ENCODE measurements at places on chromosomes 5 and 9.

DNA sequence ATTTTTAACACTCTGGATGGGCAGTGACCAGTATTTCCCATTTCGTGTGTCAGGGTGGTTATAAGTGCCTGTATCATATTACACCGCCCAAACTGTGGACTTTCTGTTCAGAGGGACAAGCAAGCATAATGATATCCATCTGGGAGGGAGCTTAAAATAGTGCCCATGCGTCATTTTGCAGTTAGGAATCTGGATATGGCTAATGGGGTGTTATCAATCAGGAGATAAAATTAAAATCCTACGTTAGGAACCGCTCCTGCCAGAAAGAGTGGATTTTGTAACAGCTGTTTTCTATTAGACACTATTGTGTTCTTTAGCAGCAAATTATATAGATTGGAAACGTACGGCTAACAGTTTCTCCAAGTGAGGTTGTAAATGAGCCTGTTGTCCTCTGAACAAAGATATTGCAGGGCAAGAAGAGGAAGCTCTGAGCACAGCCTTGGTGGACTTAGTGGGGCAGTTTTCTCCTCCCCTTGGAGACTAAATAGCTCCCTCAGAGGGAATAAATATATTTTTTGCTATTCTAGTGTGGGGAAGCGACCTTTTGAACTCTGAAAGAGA lies 160.4 kb downstream of the SPATA31D1 start:
- H3K36me3 ChIP-seq, result no peaks in the 10 kb centered on the region
- H3K27ac ChIP-seq, result peak overlapping the region; percentile 82
- DNase-seq, result no peak
- peaks cover 25% of the 10 kb centered on the region for H3K4me1 ChIP-seq
- no peaks in the 10 kb centered on the region for H3K27me3 ChIP-seq
- H3K4me3 ChIP-seq, result peak overlapping the region; percentile 45

DNA sequence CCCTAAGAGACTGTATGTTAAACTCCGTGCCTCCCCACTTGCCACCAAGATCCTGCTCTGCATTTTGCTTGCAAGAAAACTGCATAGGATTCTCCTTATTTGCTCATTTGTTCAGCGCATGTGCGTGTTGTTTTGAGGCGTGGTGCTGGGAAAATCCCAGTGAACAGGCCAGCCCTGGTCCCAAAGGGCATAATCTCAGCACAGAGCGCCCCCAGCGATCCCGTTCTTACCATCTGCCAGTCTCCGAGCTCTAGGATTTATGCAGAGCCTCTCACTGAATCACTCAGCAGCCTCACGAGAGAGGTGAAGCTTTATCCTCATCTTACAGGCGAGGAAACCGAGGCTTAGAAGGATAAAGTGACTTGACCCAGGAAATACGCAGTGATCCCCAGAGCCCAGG lies 11.5 kb downstream of the PRRX2 start:
- peaks cover 5% of the 10 kb centered on the region for H3K4me1 ChIP-seq
- H3K27ac ChIP-seq, result no peak overlapping the region
- no peak overlapping the region for H3K4me3 ChIP-seq
- DNase-seq, result no peak

DNA sequence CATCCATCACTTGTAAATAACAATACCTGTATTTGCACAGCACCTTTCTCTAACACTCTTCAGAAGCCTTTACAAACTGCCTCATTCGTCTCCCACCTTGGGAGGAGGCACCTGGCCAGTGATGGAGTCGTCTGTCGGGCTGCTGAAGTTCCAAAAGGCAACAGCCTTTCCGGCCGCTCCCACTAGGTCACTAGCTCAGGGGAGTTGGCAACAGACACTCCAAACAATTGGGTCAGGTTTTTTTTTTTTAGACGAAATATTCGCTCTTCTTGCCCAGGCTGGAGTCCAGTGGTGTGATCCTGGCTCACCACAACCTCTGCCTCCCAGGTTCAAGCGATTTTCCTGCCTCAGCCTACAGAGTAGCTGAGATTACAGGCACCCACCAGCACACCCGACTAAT lies 4.0 kb downstream of the DAP start:
- DNase-seq, result no peak
- no peak overlapping the region for H3K4me3 ChIP-seq
- H3K27me3 ChIP-seq, result no peaks in the 10 kb centered on the region
- peaks cover 13% of the 10 kb centered on the region for H3K36me3 ChIP-seq
- H3K4me1 ChIP-seq, result peaks cover 30% of the 10 kb centered on the region

DNA sequence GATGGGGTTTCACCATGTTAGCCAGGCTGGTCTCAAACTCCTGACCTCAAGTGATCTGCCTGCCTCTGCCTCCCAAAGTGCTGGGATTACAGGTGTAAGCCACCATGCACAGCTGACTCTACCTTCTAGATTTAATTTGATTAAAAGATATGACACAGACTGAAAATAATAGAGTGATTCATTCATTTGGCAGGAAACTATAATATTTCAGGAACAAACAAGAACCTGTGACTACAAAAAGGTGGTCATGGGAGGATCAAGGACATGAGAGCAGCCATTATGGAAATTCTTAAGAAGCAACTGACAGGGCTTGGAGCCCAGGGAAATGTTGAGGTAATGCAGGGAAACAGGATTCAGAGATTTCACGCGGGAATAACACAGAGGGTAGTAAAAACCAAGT lies 265.5 kb upstream of the DAP start:
- no peak overlapping the region for H3K27ac ChIP-seq
- no peaks in the 10 kb centered on the region for H3K27me3 ChIP-seq
- H3K36me3 ChIP-seq, result peaks cover 29% of the 10 kb centered on the region
- no peak for DNase-seq
- no peaks in the 10 kb centered on the region for H3K4me1 ChIP-seq

DNA sequence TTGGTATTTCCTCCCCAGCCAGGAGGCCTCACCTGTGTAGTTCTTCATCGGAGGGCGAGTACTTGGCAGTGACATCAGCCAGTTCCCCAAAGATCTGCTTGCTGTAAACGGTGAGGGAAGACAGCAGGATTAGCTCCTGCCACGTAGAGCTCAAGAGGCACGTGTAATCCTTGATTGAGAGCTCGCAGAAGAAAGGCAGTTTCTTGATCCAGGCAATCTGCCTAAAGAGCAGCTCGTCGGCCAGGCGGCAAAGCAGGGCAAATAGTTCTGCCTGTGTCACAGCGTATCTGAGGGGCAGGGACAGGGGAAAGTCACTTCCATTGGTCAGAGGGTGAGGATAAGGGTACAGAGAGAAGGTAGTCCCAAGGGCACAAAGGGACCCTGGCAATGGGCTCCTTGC lies 28.6 kb upstream of the NR5A1 start:
- DNase-seq, result no peak
- H3K4me1 ChIP-seq, result no peaks in the 10 kb centered on the region
- H3K27me3 ChIP-seq, result no peaks in the 10 kb centered on the region

GRCh38 chr5:169763376-169764017 lies 126.4 kb downstream of the DOCK2 start:
- no peak overlapping the region for H3K27ac ChIP-seq
- H3K4me3 ChIP-seq, result no peak overlapping the region
- DNase-seq, result no peak
- no peaks in the 10 kb centered on the region for H3K36me3 ChIP-seq

- H3K36me3 ChIP-seq, result peaks cover 10% of the 10 kb centered on the region
- H3K27me3 ChIP-seq, result no peaks in the 10 kb centered on the region
- no peak for DNase-seq
- H3K27ac ChIP-seq, result no peak overlapping the region
Observed at GRCh38 chr5:43304525-43304924, 8.7 kb downstream of the HMGCS1 start.

DNA sequence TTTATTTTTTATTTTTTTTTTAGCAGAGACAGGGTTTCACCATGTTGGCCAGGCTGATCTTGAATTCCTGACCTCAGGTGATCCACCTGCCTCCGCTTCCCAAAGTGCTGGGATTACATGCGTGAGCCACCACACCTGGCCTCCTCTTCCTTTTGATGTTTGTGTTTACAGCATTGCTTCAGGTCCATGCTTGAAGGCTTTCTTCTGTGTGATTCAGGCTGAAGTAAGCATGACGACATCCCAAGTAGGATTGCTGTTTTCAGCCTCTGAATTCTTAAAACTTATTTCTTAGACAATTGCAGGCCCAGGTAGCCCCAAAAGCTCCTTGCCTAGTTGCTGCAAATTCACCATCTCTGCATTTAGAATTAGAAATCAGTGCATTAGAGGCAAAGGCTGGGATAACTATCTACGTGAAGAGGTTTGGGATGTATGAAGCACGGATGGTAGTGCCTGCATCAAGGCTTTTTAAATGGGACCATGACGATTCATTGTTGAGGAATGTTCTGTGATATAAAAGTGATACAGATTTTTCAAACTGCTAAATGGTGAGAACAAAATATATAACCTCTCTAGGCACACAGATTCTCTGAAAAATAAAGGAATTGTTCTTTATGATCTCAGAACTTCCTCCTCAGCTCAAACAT lies 3.0 kb upstream of the ETF1 start:
- H3K27me3 ChIP-seq, result no peaks in the 10 kb centered on the region
- peak overlapping the region; percentile 74 for H3K4me3 ChIP-seq
- no peak overlapping the region for H3K27ac ChIP-seq
- DNase-seq, result no peak

DNA sequence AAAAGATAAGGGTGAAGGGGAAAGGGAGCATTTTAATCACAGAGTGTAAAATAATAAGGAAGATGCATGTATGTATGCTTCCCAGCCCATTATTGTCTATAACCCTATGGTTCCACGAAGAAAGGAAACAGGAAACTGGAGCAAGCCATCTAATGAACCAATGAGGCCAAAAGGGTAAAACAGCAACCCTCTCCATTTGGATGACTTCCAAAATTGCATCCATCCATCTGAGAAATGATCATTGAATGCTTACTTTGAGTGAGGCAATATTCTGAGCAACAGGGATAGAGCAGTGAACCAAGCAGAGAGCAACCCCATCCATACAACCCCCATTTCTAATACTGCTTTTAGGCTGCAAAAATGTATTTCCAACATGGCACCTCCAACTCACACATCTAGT lies 46.9 kb downstream of the ARL15 start:
- peaks cover 18% of the 10 kb centered on the region for H3K4me1 ChIP-seq
- no peaks in the 10 kb centered on the region for H3K27me3 ChIP-seq
- no peak overlapping the region for H3K4me3 ChIP-seq
- no peaks in the 10 kb centered on the region for H3K36me3 ChIP-seq

DNA sequence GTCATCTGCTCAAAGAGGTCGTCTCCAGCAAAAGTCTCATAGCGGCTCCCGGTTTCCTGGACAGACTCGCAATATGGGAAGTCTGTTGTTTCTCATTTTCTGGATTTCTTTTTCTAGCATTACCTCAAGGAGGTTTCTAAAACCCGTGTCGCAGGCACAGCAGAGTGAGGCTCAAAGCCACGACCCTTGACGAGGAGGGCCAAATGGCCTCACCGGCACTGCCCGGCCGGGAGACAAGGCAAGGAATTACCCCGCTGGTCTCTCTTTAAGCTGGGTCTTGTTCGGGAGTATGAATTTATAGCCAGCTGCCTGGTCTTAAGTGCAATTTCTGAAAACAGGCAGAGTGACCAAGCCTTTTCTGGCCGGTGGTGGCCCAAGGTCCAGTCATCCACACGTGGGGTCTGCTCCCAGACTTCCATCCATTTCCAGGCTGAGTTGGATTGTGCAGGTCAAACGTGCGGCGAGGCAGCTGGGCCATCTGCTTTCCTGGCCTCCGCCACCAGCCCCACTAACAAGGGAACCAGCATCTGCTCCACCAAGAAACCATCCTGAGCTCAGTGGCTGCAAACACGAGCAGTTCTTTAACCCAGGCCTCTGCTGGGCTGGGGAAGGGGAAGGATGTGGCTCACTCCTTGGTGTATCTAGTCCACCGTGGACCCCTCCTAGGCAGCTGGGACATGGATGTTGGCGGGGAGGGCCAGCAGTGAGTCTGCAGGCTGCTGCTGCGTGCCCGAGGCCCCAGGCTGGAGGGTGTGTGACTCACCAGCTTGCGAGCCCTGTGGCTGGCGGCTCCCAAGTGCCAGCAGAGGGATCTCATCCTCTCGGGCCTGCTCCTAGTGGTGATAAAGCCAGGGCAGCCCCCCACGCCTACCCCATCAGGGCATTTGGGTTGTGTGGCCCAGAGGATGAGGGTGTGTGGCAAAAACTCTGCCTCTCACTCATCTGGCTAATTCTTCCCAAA lies 55.6 kb upstream of the COL5A1 start:
- no peak for DNase-seq
- no peaks in the 10 kb centered on the region for H3K27me3 ChIP-seq
- no peak overlapping the region for H3K4me3 ChIP-seq
- H3K27ac ChIP-seq, result no peak overlapping the region
- no peaks in the 10 kb centered on the region for H3K36me3 ChIP-seq
- H3K4me1 ChIP-seq, result no peaks in the 10 kb centered on the region

GRCh38 chr5:78624011-78624541 lies 24.5 kb downstream of the LHFPL2 start:
- no peak overlapping the region for H3K4me3 ChIP-seq
- no peak for DNase-seq
- peaks cover 35% of the 10 kb centered on the region for H3K4me1 ChIP-seq
- H3K27ac ChIP-seq, result no peak overlapping the region
- H3K36me3 ChIP-seq, result peaks cover 27% of the 10 kb centered on the region

DNA sequence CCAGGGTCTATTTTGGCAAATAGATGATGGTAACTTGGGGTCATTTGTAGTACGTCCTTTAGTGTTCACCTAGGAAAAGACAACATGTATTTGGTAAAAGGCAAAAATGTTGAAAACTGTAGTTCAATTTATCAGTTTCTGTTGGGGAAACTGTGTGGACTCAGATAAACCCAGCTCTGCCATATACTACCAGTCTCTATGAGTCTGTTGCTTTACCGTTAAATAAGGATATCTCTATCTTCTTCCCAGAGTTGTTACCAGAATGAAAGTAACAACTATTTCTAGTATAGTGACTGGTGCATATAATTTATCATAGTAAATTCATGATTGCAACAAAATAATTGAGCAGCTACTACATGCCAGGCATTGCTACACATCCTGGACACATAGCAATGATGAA lies 3.8 kb upstream of the IQGAP2 start:
- no peaks in the 10 kb centered on the region for H3K36me3 ChIP-seq
- DNase-seq, result no peak
- peaks cover 19% of the 10 kb centered on the region for H3K27me3 ChIP-seq
- no peak overlapping the region for H3K4me3 ChIP-seq

DNA sequence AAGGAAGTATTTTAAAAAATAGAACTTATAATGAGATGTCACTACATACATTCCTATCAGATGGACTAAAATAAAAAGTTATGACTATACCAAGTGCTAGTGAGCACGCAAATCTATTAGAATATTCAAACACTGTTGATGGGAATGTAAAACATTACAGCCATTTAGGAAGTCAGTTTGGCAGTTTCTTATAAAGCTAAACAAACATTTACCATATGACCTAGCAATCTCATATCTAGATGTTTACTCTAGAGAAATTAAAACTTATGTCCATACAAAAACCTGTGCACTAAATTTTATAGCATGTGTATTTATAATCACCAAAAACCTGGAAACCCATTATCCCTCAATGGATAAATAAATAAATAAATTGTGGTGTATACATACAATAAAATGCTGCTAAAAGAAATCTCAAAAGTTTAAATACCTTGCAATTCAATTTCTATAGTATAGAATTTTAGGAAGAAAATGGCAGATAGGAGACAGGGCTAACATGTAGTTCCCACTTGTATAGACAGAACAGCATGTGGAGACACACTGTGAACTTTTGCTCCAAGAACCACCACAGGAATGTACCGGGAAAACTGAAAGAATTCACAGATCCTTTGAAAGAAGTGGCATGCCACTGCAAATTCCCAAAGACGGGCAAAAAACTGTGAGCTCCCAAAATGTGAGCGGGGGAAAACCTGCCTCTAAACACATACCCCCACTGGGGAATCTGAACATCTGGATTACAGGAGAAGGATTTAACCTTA lies 174.6 kb upstream of the SPEF2 start:
- no peak overlapping the region for H3K27ac ChIP-seq
- H3K27me3 ChIP-seq, result no peaks in the 10 kb centered on the region
- DNase-seq, result no peak
- H3K4me3 ChIP-seq, result no peak overlapping the region

All from neural crest cell (in vitro differentiated cells).